Activated CD4-positive, CD25-positive, alpha-beta regulatory T cell treated with anti-CD3 and anti-CD28 coated beads, Interleukin-2, amount 50 U/mL, for 16 hours (primary cell): ENCODE measurements at places on chromosomes 3 and 15.

GRCh38 chr3:193831495-193832455, 238.8 kb downstream of the OPA1 start:
- no peak for DNase-seq

DNA sequence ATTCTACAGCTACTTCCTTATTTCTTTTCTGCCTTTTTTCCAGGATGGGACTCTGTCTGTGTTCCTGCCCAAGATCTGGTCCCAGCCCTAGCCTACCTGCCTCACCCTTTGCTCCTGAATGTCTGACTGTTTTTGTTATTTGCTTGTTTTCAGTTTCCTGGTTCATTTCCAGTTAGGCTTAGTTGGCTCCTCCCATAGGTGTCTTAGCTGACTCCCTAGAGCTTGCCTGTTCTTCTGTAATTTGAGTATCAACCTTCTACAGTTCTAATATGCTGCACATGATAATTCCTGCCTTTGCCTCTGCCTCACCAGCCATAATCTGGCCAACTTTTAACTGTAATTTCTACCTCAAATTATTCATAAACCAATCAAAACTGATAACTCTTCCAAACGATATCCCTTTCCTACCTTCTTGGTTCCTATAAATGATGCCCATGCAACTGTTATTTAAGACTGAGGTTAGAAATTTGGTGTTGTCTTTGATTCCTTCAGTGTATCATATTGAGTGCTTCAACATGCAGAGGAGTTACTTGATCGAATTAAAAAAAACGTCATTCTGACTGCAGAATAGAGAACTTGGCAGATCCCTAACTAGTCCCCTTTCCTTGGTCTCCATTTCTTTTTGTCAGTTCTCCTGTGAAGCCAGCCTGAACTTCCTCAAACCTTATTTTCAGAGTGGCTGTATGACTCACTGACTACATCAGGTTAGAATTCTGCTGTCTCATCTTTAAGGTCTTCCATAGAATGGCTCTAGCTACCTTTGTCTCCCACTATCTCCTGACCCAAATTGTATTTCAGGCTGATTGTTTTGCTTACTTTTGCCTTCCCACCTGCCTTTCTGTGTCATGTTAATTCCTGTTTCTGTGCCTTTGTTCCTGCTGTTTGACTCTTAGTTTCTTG, 8.4 kb downstream of the GOLM2 start:
- DNase-seq = no peak

DNA sequence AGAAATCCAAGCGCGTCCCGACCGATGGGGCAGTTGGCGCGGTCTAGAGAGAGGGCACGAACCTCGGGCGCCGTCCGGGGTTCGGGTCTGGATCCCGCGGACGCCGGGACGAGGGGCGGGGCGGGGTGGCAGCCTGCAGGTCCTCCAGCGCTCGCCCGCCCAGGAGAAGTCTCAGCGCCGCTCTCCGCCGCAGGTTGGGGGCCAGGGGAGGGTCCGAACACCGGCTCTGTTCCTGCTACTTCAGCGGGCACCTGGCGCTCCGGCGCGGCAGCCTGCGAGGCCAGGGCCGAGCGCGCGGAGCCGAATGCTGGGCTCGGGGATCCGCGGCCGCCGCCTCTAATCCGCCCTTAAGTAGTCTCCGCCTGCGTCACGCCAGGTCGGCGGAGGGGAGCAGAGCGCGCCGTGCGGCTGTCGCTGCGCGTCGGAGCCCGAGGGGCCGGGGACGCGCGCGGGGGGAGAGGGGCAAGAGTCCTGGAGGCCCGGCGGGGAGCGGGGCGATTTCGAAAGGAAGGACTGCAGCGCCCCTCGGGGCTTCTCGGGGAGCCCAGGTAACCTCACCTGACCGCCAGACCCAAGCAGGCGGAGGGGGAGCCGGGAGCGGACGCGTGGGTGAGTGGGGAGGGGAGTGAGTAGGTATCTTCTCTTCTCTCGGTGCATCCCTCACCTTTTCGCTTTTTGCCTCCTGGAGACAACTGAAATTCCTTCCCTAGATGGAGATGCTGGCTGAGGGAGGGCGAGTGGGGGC, at the start of gene GJD2:
Gene GJD2 (minus strand): TSS at position 325 of the 745 bp plus-strand sequence. CDS start 510 bp downstream, outside the sequence.
- no peak for DNase-seq

DNA sequence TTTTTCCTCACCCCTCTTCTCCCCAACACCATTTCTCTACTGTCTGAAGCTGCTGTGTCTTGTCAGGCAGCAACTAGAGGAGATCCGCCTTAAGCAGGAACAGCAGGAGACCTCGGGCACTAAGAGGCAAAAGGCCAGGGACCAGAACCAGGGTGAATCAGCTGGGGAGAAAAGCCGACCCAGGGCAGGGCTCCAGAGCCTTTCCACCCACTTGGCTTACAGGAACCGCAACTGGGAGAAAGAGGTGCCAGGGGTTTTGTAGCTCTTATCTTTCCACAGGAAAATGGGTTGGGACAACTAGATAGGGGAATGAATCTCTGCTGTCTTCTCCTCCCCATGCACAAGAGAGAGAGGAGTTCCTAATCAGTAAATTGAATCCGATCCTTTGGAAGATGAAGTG, 3.0 kb upstream of the NGRN start:
- DNase-seq = no peak

GRCh38 chr15:39192351-39192750, 388.5 kb upstream of the THBS1 start:
- no peak for DNase-seq

GRCh38 chr15:73782344-73782959, 29.3 kb upstream of the INSYN1 start:
- no peak for DNase-seq

DNA sequence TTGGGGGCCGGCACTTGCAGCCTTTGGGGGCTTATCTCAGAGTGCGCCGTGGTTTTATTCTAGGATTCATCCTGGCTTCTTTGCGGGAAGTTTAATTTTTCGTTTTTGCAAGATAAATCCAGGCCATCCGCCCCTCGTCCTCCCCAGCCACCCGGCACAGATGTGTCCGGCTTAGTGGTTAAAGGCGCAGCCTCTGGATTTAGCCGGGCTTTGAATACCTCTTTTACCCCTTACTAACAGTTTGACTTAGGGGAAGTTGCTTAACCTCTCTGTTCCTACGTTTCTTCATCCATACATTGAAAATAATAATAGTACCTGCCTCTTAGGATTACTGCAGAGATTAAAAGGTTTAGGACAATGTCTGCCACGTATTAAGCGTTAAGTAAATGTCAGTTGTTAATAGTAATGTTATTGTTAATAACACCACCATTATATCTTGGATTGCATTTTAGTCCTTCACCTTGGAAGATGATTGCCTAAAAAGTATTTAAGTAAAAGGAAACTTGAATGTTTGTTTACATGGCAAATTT, 714 bp downstream of the ECT2 start:
- DNase-seq = no peak

DNA sequence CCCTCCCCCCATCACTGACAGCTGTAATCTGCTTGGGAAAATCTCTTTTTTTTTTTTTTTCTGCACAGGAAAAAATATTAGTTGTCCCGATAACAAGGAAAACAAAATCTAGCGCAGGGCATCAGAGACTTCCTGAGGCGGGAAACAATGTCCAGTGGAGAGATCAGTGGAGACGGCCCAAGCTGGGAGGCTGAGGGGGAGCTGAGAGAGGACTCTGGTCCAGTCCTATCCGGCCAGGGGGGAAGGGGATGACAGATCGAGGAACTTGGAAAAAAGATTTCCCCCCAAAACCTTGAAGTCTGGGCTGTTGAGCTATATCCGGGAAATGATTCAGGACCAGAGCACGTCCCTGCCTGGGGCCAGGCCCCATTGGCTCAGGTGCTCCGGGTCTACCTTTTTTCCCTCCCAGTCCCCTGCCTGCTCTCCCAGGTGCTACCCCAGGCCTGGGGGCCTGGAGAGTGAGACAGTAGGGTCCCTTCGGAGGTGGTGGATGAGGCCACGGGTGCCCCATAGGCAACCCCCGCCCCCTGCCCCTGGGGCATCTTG, 14.0 kb upstream of the DLL4 start:
- no peak for DNase-seq

DNA sequence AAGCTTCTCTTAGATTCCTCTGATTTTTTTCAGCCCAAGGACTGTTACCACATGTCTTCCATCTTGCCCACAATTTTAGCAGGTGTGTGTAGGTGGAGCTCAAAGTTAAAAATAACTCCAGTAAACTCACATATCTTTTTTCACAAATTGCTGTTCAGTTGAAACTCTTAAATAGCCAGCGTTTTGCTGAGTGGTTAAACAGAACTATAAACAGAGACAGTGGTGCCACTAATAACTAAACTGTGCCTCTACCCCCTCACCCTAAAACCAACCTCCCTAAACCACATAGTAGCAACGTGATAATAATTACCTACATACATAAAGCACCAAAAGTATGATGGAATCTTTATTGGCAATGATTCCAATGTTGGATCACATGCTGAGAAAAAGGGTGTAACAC, 525.1 kb downstream of the PDCD6IP start:
- no peak for DNase-seq

DNA sequence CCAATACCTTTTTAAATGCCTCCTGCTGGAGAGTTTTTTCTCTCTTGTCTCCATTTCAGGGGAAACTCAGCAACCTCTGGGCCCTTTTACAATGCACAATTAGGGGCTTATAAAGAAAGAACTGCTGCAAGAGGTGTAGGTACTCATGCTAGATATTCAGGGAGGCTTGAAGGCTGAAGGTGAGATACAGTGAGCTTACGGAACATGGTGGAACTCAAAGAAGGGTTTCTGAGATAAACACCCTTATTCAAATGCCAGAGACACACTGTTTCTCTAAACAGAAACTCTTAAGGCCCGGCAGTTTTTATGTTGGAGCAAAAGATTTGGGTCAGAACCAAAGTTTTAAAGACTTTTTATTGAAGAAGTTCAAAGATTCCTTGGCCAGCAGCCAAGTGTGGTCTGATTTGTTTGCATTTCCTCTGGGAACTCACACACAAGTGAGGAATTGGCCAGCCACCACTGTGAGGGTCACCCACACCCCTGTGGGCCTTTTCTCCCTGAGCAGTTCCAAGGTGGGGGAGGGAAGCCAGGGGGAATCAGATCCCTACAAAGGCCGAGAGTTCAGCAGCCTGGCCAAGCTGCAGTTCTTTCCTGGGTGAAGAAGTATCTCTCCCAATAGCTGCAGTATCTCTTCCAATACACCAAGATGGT, 47.8 kb downstream of the TNFAIP8L3 start:
- DNase-seq = no peak

GRCh38 chr3:105456017-105456416, 89.3 kb downstream of the ALCAM start:
- DNase-seq = no peak

DNA sequence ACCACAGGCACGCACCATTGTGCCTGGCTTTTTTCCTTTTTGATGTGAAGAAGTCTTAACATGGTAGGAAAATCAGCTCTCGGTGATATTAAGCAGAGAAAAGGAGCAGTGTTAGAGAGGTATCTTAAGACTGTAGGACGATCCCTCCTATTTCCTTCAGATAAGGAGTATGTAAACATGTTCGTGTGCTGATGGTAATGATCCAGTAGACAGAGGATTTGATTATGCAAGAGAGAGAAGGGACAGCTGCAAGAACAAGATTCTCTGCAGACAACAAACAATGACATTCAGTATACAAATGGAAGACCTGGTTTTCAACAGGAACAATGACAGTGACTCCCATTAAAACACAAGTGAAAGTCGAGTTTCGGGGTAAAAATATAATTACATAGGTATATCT, 95.1 kb upstream of the MELTF start:
- no peak for DNase-seq

GRCh38 chr3:71465371-71466036, 118.0 kb downstream of the FOXP1 start:
- no peak for DNase-seq

- DNase-seq = no peak
These were observed 346.3 kb upstream of the UMPS start for GRCh38 chr3:124383846-124384466.

DNA sequence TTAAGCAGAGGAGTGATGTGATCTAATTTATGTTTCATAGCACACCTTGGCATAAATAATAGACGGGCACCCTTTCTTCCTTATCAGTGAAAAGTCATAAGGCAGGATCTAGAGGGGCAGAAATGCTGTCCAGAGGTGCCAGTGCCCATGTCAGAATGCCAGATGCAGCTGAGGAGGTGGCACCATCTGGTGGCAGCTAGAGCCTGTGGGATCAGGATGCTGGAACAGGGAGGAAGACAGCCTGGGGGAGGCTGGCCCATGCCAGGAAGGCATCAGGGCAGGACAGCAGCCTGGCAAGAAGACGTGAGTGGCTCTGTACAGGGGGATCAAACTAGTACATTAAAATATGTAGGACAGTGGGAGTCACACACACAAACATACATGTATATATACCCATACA, 16.5 kb downstream of the MYH15 start:
- no peak for DNase-seq

- no peak for DNase-seq
These were observed 63.9 kb downstream of the IMPG2 start for GRCh38 chr3:101256511-101256910.

DNA sequence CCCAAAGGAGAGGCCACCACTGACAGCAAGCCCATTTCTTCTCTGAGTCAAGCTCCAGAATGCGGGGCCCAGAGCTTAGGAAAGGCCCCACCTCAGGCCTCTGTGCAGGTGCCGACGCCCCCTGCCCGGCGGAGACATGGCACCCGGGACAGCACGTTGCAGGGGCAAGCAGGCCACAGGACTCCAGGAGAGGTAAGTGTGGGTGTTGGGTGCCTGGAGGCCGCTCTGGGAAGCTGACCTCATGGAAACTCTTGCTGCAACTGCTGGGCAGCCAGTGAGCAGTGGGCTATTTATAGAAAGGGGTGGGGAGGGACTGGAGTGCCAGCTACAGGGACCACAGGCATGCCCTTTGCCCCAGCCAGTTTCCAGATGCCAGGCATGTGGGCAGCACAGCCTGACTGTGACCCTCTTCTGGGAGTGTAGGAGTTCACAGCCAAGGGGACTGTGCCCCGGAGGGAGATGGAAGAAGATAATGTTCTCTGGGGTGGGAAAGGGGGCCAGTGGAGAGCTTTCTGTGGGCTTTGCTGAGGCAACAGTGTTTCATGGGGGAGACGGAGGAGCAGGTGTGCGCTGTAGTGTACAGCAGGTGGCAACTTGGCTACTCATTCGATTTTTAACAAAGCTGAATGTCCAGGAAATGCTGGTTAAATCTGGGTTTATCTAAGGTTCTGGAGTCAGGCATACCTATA, 23.7 kb downstream of the ALPK3 start:
- no peak for DNase-seq

- DNase-seq = no peak
These were observed 21.4 kb downstream of the CCDC191 start for GRCh38 chr3:114034787-114035545.

DNA sequence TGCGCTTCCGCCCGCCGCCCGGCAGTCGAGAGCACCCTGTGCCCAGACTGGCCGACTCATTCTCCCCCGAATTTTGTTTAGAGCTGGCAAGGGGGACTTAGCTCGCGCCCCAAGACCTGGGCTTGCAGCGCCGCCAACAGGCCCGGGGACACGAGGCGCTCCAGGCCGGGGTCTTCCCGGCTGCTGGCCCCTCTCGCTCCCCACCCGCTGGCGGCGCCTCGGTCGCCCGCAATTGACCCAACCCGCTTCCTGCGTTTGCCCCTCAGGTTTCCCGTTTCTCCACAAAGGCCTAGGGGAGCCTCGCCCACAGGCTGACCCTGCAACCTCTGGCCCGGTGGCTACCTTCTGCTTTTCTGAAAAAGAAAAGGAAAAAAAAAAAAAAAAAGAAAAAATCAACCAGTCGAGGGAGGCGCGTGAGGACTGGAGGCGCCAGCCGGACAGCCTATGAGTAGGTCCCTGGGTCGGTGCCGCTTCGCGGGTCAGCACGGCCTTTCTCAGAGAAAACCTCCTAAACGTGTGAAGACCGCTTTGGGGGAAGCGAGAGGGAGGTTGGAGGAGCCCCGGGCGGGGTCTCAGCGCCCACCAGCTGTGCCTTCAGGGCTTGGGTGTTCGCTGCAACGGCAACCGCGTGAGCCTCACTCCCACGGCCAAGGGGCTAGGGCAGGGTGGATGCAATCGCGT, 7.2 kb downstream of the FOXL2 start:
- no peak for DNase-seq
